ENCODE measurements at places on chromosomes 6 and 20. TPM values are rescaled to one million over a fixed set of nuclear protein-coding genes. Genes with fewer than 3 reads are reported as not detected.

DNA sequence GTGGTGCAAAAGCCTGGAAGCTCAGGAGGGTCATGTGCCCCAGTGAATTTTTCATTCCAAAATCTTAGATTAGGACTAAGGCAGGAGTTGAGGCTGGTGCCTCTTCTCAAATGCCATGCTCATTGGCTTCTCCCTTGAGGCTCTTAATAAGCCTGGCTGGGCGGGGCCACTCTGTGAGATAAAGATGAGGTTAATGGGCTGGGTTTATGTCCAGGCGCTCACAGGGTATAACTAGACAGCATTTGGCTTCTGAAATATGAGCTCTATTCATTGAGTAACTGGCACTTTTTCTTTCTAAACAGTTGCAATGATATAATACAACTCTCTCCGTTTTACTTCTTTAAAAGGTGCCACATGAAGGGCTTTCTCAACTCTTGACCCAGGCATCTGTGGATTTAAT lies 156.3 kb downstream of the SCML4 start:
- DNase-seq: no peak

GRCh38 chr6:118897386-118897785 lies 3.4 kb downstream of the ASF1A start:
- no peak for DNase-seq

DNA sequence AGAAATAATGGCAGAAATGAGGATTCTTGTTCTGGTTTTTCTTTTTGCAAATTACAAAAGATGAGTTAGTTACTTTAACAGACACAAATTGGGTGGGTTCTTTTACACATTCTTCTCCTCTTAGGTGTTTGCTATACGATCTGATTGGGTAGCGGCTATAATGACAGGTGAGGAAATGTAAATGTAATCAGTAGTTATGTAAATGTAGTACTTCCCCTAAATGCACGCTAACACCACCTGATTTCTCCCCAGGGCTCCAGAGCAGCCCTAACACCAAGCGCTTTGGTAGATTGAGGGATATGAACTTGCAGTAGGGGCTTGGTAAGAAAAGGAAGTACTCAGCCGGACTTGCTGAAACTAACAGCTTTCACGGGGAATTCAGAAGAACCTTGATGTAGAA lies 499.4 kb upstream of the NOX3 start:
- no peak for DNase-seq

Gene HLA-DRB1
- 16.1 TPM for polyA plus RNA-seq

Gene BMP5
- 3.8 TPM for polyA plus RNA-seq

Data from left kidney (tissue), 8 donors.